ENCODE measurements at places on chromosomes 2 and 18.

DNA sequence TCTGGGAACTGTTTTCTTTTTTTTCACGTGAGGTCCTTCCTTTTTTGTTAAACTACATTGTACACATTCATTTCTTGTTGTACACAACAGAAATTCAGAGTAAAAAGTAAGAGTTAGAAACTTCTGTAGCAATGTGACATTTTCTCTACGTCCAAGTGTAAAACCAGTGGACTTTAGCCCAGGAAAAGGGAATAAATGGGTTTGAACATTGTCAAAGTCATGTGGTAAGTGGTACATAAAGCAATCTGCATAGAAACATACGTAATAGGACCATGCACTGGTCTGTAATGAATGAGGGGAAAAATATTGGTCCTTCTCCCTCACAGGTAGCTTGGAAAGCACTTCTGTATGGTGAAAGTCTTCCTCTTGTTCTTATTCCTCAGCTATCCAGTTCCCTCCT, 421.4 kb downstream of the SETBP1 start:
- DNase-seq: no peak

DNA sequence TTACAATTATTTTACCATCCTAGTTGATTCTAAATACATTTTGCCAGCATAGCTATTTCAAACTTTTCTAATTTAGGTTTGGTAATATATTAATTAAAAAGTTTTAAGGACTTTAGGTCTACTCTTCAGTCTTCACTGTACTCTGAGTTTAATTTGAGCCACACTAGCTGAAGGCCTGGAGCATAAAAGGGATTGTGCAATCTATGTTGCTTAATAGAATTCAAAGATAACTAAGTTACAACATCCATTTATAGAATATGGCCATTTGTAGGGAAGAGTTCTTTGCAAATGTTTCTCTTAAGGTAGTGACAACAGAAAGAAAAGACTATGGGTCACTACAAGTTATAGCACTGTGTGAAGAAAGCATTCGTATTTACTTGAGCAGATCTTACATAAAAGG, 702.2 kb upstream of the NRXN1 start:
- peak; percentile 84 for DNase-seq

DNA sequence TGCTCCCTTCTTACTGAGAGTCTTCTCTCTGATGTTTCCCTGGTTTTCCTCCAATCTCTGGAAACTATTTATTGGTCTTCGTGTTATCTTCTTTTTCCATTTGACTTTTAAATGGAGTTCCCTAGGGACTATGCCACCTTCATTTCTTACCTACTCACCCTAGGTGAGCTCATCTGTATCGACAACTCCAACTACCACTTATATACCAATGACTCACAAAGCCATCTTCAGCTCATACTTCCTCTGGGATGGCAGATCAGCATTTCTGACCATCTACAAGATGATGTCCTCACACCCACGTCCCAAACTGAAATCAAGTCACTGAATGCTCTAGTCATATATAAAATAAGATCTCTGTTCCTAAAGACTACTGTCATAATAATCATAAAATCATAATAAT, 40.6 kb downstream of the CFAP210 start:
- no peak for DNase-seq

GRCh38 chr2:11343650-11344341, 640 bp downstream of the ROCK2 start:
- DNase-seq: no peak

DNA sequence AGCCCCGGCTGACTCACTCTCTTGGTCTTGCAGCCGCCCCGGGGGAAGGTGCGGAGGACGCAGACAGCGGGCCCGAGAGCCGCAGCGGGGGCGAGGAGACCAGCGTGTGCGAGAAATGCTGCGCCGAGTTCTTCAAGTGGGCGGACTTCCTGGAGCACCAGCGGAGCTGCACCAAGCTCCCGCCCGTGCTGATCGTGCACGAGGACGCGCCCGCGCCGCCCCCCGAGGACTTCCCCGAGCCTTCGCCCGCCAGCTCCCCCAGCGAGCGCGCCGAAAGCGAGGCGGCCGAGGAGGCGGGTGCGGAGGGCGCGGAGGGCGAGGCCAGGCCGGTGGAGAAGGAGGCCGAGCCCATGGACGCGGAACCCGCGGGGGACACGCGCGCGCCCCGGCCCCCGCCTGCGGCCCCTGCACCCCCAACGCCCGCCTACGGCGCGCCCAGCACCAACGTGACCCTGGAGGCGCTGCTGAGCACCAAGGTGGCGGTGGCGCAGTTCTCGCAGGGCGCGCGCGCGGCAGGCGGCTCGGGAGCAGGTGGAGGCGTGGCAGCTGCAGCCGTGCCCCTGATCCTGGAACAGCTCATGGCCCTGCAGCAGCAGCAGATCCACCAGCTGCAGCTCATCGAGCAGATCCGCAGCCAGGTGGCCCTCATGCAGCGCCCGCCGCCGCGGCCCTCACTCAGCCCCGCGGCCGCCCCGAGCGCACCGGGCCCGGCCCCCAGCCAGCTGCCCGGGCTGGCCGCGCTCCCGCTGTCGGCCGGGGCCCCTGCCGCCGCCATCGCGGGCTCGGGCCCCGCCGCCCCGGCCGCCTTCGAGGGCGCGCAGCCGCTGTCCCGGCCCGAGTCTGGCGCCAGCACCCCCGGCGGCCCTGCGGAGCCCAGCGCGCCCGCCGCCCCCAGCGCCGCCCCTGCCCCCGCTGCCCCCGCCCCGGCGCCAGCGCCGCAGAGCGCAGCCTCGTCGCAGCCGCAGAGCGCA, 12.7 kb downstream of the SALL3 start:
- DNase-seq: no peak
